CD4-positive, alpha-beta T cell treated with Interleukin-15 for 4 hours (primary cell): ENCODE measurements at places on chromosomes 1 and 21.

DNA sequence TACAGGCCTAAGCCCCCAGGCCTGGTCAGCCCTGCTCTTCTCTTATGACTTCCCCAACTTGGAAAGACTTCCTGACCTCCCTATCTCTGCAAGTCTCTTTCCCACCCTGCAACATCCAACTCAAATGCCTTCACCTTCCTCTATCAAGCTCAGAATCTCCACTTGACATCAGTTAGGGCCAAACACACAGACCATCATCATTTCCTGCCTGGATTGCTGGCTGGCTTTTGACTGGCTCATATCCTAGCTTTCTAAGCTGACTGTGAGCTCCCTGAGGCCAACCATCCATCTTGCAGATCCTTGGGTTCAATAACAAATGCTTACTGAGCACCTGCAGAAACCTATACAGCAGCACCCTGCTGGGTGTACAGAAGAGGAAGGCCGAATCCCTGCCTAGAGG, 137.3 kb upstream of the EDN2 start:
- no peak for DNase-seq

- DNase-seq, result no peak
These were observed 15.8 kb upstream of the RNF223 start for GRCh38 chr1:1089731-1090423.

- no peak for DNase-seq
These were observed 54.3 kb downstream of the ZNF697 start for GRCh38 chr1:119593805-119594204.

GRCh38 chr1:245074232-245074747, 80.5 kb upstream of the KIF26B start:
- no peak for DNase-seq

DNA sequence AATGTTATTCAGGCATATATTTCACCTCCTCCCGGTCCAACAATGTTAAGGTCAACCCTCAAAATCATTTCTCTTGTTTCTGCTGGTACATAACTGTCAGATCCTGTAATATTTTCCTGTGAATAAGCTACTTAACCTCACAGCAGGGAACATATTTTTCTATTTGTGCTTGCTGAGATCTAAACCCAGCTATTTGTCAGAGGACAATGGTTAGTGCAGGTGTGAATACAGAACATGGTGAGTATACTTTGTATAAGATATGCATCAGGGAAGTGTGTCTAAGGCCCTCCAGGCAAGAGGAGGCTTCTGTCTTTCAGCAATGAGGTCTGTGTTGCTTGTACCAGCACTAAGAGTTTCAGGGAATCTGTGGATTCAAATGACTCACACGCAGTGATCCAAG, 970.6 kb downstream of the NCAM2 start:
- no peak for DNase-seq

DNA sequence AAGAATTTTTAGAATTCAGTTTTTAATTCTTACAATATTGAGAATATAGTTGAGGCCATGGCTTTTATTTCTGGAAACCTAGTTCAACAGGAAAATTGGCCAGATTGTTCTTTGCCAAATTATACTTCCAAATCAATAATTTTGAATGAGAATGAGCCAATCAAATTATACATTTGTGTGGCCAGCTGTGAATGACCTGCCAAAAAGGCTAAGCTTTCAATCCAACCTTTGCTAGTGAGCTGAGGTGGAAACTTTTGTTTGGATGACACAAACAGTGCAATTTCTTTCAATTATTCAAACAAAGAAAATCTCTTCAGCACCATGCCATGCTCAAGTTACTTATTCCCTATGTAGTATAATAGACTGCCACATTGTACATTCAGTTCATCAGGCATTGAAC, 167.8 kb downstream of the PATJ start:
- no peak for DNase-seq

DNA sequence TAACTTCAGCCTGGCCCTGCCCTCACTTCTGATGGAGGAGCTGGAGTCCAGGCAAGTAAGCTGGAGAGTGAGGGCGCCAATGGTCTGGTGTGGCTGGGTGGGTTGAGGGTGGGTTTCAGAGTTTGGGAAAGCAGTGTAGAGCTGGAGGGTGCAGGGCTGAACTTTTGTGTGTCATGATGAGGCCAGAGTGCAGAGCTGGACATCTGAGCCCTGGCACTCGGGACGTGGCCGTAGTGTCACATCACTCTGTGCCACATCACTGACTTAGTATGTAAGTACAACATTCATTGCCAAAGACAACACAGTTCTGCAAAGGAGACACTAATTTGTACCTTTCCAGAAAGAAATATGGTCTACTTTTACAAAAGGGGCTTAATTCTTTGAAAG, 15.8 kb downstream of the SPATA46 start:
- DNase-seq, result no peak

DNA sequence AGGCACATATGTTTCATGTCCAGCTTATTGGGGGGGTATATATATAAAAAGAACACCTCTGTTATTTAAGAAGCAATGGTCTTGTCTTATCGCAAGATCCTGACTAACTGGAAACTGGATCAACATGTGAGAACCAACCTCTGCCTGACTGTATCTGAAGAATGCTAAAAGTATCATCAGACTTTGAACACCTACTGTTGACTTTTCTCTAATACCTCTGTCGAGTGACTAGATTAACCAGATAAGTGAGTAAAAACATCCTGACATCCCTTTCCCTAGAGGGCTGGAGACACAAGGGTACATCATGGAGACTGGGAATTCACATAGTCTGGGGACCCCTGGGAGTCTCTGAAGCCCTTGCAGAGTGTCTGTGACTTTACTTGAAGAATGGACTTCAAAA, 26.3 kb upstream of the PIGC start:
- DNase-seq, result no peak
